ENCODE measurements at places on chromosomes 2 and 18.

DNA sequence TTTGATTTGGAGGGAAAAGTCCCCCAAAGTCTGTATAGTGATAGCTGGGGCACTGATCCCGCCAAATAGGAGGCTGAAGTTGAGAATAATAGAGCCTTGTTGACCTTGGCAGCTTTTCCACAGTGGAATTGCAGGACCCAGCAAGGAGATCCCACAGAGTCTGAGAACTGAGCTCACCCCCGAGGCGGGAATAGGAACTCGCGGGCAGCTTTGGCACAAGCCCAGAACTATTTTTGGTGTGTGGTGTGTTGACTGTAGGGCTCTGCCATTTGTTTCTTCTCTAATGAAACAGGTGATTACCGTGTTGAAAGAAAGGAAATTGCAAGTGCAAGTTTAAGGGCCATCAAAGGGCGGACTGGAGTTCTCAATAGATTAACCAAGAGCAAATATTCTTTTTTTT lies 34.0 kb downstream of the SH3RF3 start:
- no peak for DNase-seq

GRCh38 chr2:129857200-129857599 lies 122.3 kb upstream of the RAB6C start:
- DNase-seq = no peak

DNA sequence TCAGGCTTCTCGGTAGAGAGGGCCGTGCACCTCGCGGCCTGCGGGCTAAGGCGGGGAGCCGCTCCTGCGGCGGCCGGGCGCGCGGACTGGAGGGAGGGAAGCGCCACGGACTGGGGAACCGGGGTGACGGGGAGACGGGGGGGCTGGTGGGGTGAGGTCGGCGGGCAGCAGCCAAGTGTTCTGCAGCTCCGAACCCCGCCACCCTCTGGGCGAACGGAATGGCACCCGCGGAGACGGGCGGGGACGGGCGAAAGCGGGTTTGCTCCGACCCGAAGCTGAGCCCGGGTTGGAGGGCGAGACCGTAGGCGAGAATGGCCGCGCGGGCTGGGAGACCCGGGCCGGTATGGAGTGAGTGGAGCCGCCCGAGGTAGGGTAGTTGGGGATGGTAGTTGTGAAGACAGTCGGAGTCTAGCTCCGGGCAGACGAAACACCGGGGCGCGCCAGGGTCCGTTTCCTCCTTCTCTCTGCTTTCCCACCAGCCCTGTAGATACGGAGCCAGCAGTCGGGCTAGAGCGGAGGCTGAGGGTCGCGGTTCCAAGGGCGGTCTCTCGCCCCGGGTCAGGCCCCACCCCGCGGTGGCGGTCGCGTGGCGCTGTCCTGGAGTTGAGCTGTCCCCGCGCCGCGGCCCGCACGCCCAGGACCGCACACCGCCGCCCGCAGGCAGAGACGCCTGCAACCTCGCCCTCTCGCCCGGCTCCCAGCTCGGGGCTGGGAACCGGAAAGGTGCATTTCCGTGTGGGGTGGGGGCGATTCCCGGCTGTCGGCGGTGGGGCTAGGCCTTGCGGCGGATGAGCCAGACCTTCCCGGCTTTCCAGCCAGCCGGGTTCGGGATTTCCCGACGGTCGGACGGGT lies 160.3 kb upstream of the SIX2 start:
- no peak for DNase-seq

GRCh38 chr2:170816504-170817092 lies at the start of gene GAD1:
TSS of gene GAD1 (plus strand) at chr2:170816887. CDS start at chr2:170818592, 1,705 bp downstream.
- DNase-seq = no peak

GRCh38 chr2:178008636-178009289 lies 63.8 kb downstream of the PDE11A start:
- DNase-seq = no peak

Data from activated CD4-positive, CD25-positive, alpha-beta regulatory T cell (primary cell).